ENCODE measurements at places on chromosomes 3 and 15.

DNA sequence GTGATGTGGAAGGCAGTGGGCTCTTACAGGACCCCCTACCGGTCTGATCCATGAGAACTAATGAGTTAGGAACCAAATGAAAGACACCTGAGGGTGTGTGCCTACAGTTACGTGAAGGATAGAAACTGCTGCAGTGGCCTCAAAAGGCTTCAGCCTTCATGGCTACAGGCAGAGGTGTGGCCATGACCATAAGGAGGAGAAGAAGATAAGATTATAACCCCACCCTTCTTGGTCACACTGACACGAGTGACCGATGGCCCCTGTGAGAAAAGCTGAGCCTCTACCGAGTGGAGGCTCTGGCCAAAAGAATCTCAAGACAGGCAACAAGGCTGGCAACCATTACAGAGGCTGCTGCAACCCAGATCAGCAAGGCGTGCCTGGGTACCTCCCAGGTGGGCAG, 6.3 kb downstream of the RFT1 start:
- no peak for DNase-seq

DNA sequence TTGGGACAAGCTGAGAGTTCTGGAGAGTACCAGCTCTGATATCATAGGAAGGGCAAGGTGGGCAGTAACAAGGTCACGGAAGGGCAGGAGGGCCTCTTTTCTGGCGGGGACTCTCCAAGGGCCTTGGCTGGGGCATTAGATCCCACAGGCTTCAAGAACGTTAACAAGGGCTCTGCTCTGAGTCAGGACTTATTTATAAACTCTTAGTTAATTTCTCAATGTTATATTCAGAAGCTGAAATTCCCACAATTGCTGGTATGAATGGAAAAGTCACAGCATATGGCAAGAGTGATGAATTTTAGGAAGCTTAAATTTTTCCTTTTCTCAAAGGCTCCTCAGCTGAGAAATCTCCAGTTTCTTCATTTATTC, 320.2 kb upstream of the TBC1D5 start:
- DNase-seq, result no peak

DNA sequence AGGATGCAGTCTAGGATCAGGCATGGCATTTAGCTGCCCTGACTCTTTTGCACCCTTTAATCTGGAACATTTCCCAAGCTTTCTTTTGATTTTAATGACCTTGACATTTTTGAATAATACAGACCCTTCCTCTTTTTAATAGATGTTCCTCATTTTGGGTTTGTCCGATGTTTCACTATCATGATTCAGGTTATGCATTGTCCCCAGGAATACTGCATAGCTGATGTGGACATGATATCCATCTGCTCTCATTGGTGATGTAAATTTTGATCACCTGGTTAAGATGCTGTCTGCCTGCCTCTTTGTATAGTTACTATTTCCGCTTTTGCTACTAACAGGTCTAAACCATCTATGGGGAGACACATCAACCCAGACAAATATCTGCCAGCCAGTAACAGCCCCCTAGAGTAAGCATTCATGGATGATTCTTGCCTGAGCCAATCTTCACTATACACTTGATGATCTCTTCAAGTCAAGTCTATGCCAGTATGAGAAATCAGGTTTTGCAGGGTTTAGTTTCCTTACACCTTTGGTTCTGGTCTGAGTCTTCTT, 50.6 kb upstream of the ULK4 start:
- no peak for DNase-seq

DNA sequence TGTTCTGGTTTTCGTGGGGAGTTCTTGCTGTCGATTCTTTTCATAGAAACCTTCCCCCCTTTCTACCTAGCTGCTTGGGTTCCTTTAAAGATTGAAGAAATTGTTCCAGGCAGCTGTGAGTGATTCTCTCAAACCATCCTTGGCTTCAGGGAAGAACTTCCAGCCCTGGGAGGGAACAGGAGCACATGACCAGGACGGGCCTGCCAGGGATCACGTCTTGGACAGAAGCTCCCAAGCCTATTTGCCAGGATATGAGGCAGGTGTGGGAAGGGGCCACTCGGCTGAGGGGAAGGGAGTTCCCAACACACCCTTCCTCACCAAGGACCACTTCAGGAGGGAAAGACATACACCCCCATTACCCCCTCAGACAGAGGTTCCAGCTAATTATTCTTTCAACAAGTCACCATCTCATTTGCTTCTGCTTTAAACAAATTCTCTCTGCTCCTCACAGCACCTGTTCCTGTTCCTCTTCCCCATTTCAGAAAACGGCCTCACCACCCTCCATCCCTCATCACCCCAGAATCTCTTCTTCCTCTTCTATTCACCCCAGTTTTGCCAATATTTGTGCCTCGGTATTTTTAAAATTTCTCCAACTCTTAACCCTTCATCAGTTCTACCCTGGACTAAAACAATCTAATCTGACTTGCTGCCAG, 62.5 kb downstream of the WHAMM start:
- DNase-seq, result no peak

DNA sequence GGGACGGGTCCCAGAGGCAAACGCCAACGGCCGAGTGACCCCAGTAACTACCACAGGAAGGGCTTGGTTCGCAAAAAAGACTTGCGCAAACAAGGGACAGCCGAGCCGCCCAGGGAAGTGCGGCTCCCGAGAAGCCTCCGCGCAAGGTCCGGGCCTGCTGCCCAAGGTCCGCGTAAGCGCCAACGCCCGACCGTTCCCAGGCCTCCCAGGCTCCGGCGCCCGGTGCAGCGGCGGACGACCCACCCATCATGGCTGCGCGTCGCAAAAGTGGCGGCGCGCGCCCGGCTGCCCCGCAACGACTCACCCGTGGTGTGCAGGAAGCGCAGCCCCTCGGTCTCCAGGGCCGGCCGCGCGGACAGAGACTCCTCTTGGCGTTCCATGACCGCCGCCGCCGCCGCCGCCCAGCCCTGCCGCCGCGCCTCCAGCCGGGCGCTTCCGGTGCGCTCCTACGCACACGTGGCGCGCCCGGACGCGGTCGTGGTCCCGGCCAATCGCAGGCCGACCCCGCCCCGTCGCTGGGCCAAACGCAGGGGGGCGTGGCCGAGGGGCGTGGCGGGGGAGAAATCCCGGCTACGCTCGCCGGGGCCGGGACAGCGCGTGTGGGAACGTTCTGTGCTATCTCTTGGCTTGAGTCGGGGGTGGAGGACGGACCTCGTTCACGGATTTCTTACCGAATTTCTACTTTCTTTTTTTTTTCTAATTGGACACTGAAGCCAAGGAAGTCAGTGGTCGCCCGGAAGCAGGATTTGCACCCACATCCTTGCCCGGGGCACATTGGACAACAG, at the start of gene SELENOS:
Gene SELENOS (minus strand): TSS at position 448 of the 785 bp plus-strand sequence. CDS start 68 bp downstream, at position 380.
- DNase-seq, result peak; percentile 85

- DNase-seq, result no peak
Measured at GRCh38 chr3:14203521-14204079, 25.0 kb downstream of the LSM3 start.

- DNase-seq, result no peak
Measured at GRCh38 chr3:25856902-25857518, 67.1 kb downstream of the OXSM start.

- DNase-seq, result no peak
Measured at GRCh38 chr15:30923429-30923828, 19.7 kb downstream of the FAN1 start.

Data from NCI-H187 (cell line).